ENCODE measurements at places on chromosomes 16 and 17.

- DNase-seq: no peak
These were observed 2.5 kb downstream of the DNAI2 start for GRCh38 chr17:74276541-74277009.

- no peak for DNase-seq
These were observed 11.0 kb upstream of the SEC14L1 start for GRCh38 chr17:77129568-77130301.

DNA sequence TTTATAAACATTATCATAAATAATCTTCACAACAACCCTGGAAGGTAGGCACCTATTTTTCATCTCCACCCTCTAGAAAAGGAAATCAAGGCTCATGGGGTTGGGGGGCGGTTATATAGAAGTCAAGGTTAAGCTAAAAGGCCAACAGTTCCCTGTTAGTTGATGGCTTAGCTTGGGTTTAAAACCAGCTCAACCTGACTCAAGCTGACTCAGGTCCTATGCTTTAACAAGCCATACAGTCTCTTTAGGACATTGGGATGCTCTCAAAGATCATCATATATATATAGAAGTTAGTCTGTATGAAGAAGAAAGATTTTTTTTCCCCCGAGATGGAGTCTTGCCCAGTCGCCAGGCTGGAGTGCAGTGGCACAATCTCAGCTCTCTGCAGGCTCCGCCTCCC is 44.8 kb upstream of the MED13 start:
- DNase-seq: no peak

DNA sequence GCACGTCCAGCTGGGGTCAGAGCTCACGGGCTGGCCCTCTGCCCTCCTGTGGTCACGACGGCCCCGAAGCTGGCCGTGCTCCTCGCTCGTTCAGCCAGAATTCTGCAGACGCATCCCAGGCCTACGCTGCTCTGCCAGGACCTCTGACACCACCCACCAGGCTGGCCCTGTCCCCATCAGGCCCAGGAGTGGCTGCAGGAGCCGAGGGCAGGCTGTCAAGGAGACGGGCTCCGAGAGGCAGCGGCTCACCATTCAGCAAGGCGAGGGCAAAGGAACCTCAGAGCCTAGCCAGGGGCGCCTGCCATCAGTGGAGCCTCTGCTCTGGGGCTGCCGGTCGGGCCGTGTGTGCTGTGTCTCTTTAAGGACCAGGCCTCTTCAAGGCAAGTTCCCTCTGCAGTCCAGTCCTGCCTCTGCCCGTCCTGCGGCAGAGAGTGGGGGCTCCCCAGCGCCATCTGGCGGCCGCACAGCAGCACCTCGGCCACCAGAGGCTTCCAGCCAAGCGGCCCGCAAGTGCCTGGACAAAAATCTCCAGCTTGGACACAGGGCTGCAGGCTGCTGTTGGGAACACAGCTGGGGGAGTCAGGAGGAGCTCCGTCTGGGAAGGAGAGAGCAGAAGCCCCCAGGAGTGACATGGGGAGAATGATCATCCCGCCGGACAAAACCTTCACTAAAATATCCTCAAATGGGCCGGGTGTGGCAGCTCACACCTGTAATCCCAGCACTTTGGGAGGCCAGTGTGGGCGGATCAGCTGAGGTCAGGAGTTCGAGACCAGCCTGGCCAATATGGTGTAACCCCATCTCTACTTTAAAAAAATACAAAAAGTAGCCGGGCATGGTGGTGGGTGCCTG is 7.4 kb upstream of the ABR start:
- DNase-seq: peak; percentile 83

GRCh38 chr16:31529108-31529936 is 1.6 kb downstream of the AHSP start:
- DNase-seq: peak; percentile 81

GRCh38 chr17:36702636-36703035 is 101.3 kb downstream of the MRM1 start:
- no peak for DNase-seq

GRCh38 chr16:17334096-17334495 is 136.7 kb downstream of the XYLT1 start:
- peak; percentile 67 for DNase-seq

DNA sequence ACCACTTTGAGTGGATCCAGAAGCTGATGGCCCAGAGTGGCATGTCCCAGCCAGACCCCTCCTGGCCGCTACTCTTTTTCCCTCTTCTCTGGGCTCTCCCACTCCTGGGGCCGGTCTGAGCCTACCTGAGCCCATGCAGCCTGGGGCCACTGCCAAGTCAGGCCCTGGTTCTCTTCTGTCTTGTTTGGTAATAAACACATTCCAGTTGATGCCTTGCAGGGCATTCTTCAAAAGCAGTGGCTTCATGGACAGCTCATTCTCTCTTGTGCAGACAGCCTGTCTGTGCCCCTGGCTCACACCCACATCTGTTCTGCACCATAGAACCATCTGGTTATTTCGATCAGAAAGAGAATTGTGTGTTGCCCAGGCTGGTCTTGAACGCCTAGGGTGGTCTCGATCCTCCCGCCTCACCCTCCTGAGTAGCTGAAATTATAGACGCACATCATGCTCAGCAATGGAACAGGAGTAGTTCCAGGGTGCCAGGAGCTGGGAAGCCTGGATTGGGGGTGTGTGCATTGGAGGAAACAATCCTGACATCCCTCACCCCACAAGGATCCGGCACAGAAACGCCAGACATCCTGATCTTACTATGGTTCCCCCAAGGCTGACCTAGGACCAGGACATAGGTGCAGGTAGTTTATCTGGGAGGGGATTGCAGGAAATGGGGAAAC is 4.6 kb downstream of the PRSS21 start:
- DNase-seq: no peak

- DNase-seq: no peak
These were observed 9.1 kb downstream of the TSC2 start for GRCh38 chr16:2056681-2057407.

DNA sequence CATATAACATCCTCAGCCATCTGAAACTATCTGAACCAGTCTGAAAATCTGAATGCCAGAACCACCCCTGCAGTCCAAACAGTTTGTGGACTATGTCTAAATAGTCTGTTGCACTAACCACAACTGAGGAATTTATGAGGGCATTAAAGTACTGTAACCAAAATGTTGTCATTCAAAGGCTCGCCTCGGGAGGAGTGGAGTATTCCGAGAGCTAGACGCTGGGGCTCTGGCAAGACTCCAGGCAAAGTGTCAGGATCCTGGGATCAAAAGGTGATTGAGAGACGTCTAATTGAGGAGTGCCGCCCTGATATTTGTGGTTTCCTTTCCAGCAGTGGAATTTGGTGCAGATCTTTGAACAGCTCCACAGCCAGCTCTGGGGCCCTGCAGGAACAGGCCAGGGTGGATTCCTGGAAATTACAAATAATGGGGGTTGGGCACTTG is 142.9 kb upstream of the MYOCD start:
- DNase-seq: peak; percentile 98

GRCh38 chr17:74786431-74787055 is 10.4 kb upstream of the NAT9 start:
- DNase-seq: no peak

- DNase-seq: no peak
These were observed 161.4 kb upstream of the CHMP6 start for GRCh38 chr17:80830020-80830780.

- no peak for DNase-seq
These were observed 53.2 kb upstream of the ZNF750 start for GRCh38 chr17:82892899-82893565.

- DNase-seq: no peak
These were observed 6.3 kb downstream of the GNPTG start for GRCh38 chr16:1357906-1358566.

GRCh38 chr17:64256913-64257807 is 5.9 kb downstream of the TEX2 start:
- DNase-seq: no peak

GRCh38 chr17:56994009-56994792 is 16.3 kb downstream of the SCPEP1 start:
- peak; percentile 33 for DNase-seq

- peak; percentile 74 for DNase-seq
These were observed 90.5 kb upstream of the SOX9 start for GRCh38 chr17:72030067-72030899.

GRCh38 chr17:6072611-6073010 is 2.4 kb downstream of the WSCD1 start:
- DNase-seq: no peak

DNA sequence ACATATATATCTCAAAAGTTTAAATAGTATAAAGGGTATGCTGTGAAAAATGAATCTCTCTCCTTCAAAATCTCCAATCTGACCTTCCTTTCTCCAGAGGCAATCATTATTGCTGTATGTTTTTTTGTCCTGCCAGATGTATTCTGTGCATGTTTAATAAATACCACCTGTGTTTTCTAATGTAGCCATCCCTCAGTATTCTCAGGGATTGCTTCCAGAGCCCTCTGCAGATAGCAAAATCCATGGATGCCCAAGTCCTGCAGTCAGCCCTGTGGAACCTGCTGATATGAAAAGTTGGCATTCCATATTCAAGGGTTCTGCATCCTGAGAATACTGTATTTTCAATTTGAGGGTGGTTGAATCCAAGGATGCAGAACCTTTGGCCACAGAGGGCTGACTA is 42.9 kb downstream of the BPTF start:
- DNase-seq: no peak

DNA sequence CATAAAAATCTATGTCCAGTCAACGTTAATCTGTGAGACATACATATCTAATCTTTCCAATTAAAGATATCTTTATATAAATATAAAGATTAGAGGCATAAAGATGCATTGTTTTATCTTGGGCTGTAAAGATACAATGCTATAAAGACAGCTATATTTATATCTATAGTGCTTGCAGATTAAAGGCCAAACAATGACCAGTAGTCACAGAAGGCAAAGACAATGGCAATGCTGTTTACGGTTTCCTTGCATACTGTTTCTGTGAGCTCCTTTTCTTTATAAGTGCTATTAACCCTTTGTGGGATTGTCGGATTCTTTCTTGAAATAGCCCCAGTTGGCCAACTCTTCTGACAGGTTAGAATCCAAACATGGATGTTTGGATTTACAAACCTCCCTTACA is 85.5 kb upstream of the SALL1 start:
- DNase-seq: no peak

DNA sequence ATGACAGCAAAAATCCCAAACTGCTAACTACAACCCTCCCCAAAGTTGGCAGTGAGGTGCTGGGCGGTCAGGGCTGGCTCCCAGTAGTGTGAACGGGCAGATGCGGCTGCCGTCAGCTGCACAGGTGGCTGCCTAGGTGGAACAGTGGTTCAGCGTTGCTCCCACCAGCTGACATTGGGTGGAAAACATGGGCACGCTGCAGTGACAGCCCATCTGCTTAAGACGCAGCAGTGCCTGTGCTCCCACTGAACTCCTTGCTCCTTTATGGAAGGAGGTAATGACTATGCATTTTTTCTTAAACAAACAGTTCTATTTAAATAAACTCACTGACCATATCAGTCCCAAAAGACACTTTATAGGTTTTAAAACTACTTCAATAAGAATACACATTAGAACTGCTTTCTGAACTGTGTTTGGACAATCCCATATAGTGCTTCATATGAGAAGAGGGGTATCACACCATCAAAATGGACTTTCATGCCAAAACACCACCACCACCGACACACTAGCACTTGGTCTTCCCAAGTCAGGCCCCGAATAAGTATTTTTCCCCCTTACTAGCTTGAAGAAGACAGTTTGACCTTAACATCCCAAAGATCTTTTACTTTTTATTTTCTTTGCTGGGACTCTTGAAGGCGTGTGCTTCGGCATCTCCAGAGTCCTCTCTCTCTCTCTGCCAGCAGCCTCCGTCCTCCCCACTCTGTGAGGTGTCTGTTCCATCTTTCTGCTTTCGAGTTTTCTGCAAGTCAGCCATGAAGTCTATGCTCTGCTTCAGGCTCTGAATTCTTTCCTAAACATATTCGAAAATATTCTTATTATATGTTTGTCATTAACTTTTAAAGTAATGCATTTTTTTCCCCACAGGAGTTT is 34.4 kb downstream of the BRD7 start:
- no peak for DNase-seq

DNA sequence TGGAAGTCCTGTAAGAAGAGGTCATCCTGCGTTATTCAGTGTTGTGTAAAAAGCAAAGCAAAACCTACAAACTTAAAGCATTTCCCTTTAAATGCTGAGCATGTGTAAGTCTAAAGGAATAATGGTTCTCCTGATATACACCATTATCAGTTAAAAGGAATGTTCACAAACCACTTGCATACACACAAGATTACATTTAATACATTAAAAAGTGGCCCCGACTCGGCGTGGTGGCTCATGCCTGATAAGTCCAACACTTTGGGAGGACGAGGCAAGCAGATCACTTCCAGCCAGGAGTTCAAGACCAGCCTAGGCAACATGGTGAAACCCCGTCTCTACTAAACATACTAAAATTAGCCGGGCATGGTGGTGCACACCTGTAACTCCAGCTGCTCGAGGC is 30.5 kb downstream of the CPPED1 start:
- no peak for DNase-seq

GRCh38 chr17:15456496-15456895 is 10.9 kb downstream of the CDRT4 start:
- no peak for DNase-seq

GRCh38 chr17:29617125-29617480 is 5.6 kb downstream of the CORO6 start:
- peak; percentile 77 for DNase-seq
